NCI-H510A (cell line): ENCODE measurements at places on chromosomes 3 and 15.

GRCh38 chr15:61092361-61093157, 136.5 kb downstream of the RORA start:
- DNase-seq, result no peak

DNA sequence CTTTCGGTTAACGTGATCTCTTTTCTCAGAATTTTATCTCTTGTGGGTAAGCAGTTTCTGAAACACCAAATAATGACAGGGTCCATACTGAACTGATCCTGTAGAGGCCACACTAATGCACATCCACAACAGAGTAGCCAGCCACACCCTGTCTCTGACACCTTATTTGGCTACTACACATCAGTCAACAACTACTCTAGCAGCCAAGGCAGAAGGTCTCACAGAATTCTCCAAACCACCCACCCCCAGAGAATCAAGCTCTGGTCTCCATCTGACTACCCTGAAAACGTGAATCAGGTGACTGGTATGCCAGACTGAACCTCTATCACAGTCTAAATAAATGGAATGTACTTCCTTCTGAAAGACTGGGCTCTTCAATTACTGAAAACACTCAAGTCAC, 38.0 kb downstream of the EDC3 start:
- no peak for DNase-seq

DNA sequence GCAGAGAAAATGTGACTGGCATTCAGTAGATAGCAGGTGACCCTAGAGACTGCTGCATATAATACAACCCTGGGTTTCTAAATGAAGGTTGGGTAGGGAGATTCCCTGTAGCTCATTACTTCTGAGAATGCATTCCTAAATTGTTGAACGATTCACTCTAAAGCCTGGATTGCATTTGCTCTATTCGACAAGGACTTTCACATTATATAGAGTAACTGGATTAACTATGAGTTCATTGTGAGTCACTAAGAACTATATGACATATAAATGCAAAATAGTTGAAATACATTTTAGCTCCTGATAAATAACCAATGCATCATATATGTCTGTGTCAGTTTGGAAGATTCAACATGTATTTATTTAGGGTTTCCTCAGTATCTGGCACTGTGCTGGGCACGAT, 294.7 kb upstream of the CCDC54 start:
- no peak for DNase-seq

- no peak for DNase-seq
These were observed 31.7 kb downstream of the SLCO2A1 start for GRCh38 chr3:133997871-133998635.

DNA sequence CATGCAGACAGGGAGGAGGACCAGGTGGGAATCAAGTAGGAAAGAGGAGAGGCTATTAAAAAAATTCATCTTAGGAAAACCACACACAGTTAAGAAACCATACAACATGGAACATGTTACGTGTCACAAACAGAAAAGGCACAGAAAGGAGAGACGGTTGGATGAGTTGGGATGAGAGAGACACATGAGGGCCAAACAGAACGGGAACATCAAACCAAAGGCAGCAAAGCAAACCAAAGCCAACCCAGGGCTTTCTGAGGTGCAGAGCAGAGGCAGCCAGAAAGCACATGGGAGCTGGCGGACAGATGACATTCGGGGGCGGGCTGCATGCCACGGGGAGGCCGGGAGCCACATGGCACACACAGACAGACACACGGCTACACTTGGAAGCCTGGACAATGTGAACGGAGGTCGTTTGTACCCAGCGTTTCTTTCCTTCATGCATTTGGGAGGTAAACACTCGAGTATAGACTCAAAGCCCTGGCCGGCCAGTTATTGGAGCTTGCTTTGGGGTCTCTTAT, 8.6 kb upstream of the SEC13 start:
- DNase-seq, result no peak

DNA sequence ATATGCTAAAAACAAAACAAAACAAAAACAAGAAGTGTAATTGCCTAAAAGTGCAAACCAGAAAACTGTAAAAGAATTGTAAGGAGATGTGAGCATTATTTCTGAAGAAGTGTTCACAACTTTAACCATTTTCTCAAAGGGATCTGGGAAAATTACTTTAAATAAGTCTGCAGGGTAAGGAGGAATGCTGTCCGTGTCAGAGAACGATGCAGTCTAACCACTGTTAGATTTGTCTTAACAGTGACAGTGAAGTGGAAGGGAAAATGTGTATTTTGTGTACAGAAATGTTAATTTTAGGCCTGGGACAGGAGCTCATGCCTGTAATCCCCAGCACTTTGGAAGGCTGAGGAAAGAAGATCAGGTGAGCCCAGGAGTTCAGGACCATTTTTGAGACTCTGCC, 95.7 kb downstream of the DLG1 start:
- no peak for DNase-seq

GRCh38 chr15:82764117-82764490, 41.8 kb downstream of the FSD2 start:
- DNase-seq, result no peak

DNA sequence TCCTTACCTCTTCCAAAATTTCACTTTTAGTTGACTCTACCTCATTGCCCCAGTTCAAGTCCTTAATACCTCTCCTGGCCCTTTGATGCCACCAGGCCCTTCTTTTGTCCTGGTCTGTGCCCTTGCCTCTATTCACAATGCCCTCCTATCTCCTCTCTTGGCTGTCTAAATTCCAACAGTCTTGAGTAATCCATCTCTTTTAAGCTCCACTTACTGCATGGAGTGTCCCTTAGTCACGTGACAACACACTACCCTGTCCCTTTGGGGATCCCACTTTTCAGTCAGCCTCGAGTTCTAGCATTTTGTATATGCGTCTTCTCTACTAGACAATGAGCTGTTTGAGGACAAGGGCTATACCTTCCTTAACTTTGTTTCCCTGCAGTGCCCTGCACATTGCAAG, 52.7 kb upstream of the SCN5A start:
- no peak for DNase-seq

- no peak for DNase-seq
These were observed 121.4 kb upstream of the ATP11B start for GRCh38 chr3:182671942-182672341.

- DNase-seq, result no peak
These were observed 92.2 kb downstream of the CMSS1 start for GRCh38 chr3:99909714-99910495.

DNA sequence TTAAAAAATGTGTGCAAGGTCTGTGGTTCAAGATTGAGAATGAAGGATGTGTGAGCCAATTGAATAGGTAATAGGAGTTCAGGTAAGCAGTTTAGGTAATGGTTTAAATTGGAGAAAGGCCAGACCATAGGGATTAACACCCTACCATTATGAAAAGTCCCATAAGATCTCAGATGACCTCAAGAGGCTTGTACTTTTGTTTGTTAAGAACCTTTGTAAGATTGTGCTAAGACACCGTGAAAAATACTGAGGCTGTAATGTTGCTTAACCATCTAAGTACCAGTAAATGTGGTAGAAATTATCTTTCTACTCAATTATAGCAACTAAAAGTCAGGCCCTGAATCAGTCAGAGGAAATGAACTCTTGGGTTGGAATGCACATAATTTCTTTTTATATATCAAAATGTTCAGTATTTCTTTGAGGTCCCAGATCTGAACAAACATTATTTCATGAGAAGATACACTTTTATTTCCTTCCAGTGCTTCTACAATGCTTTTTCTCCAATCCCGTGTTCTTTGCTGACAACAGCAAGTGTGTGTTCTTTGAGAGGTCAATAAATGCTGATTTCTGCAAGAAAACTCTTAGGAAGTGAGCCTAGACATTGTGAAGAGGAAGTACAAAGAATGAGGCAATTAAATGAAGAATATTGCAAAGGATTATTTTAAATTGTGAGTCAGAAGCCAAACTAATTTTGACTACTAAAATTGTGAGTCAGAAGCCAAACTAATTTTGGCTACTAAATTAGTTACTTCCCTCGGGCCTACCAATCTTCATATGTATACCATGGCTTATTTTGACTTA, 66.4 kb downstream of the TCF12 start:
- DNase-seq, result no peak
